ENCODE measurements at places on chromosomes 16 and 17. TPM values are rescaled to one million over a fixed set of nuclear protein-coding genes. Genes with fewer than 3 reads are reported as not detected.

The PRSS21 gene
- not detected for total RNA-seq

The GJD3 gene
- total RNA-seq: not detected

The SLC25A11 gene
- 51.2 TPM for total RNA-seq

The MMP28 gene
- 15.2 TPM for total RNA-seq

The UNC13D gene
- 2.5 TPM for total RNA-seq

The APOBR gene
- 0.23 TPM for total RNA-seq

The SGCA gene
- total RNA-seq: not detected

The C16orf86 gene
- total RNA-seq: 2.5 TPM

The OR4D1 gene
- under 0.01 TPM for total RNA-seq

The PROCA1 gene
- total RNA-seq: 5.5 TPM

The FA2H gene
- 0.23 TPM for total RNA-seq

The TBKBP1 gene
- total RNA-seq: 15.2 TPM

The FOXK2 gene
- total RNA-seq: 48.2 TPM

The LCAT gene
- 5.3 TPM for total RNA-seq

The TVP23B gene
- 42.4 TPM for total RNA-seq

The CCL14 gene
- total RNA-seq: not detected

The CBFA2T3 gene
- total RNA-seq: 2.3 TPM

The INTS2 gene
- total RNA-seq: 27.7 TPM

The CLEC18B gene
- total RNA-seq: 2.3 TPM

The OR2C1 gene
- total RNA-seq: 0.46 TPM

The TEKT1 gene
- total RNA-seq: 9.5 TPM

The ITGB3 gene
- total RNA-seq: 2.1 TPM

The COX10 gene
- total RNA-seq: 20.1 TPM

The NAGS gene
- 4.8 TPM for total RNA-seq

The EVPLL gene
- total RNA-seq: 0.69 TPM

The PPP1R9B gene
- total RNA-seq: 59.7 TPM

The DNASE1L2 gene
- 2.8 TPM for total RNA-seq

Data from diencephalon (tissue), 1 donor.